Naive thymus-derived CD4-positive, alpha-beta T cell (primary cell): ENCODE measurements at places on chromosomes 11 and 22. TPM values are rescaled to one million over a fixed set of nuclear protein-coding genes. Genes with fewer than 3 reads are reported as not detected.

GRCh38 chr11:32722255-32722654 lies 72.2 kb downstream of the CCDC73 start:
- no peak overlapping the region for H3K4me3 ChIP-seq
- H3K4me1 ChIP-seq, result no peaks in the 10 kb centered on the region
- DNase-seq, result no peak
- H3K27ac ChIP-seq, result no peak overlapping the region
- no peaks in the 10 kb centered on the region for H3K27me3 ChIP-seq
- H3K36me3 ChIP-seq, result no peaks in the 10 kb centered on the region

The APOBEC3A gene
- not detected for total RNA-seq

The CRYBA4 gene
- total RNA-seq, result not detected

DNA sequence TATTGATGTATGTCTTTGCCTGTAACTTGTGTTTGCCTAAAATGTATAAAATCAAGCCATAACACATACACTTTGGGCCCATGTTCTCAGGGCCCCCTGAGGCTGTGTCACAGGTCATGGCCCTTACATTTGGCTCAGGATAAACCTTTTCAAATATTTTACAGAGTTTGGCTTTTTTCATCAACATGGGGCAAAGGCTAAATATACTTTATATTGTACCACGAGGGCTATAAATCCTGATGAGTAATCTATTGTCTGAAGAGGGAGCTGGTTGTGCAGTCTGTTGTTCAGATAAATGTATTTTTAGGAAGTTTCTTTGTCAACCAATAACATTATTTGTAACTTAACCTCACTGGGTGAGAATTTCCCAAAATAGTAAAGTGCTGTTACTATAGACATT lies 404.6 kb upstream of the DDI1 start:
- H3K36me3 ChIP-seq, result no peaks in the 10 kb centered on the region
- H3K4me3 ChIP-seq, result no peak overlapping the region
- DNase-seq, result no peak
- no peak overlapping the region for H3K27ac ChIP-seq
- no peaks in the 10 kb centered on the region for H3K4me1 ChIP-seq

DNA sequence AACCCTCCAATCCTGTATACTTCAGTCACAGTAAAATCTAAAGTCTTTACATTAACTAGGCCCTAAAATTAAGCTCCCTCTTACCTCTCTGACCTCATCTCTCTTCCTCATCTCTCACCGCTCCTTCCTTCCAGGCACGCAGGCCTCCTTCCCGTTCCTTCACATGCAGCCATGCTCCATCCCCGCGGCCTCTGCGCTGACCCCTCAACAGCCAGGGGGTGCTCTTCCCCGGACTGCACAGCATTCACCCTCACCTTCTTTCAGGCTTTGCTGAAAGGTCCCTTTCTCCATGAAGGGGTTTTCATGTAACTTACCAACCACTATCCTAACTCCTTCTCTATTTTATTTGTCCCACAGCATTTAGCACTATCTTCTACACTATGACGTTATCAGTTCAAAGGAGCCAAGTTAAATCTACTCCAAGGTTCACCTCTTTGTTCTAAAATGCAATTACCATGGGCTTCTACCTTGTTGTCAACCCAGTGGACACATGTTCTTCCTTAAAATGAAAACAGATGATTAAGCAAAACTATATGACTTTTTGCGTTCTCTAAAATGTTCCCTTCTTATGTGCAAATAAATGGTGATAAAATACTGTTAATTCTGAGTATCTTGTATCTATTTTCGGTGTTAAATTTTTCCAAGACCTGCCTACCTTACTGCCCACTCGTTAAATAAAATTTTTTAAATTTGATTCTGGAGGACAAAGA lies 57.8 kb upstream of the APOA1 start:
- H3K36me3 ChIP-seq, result peaks cover 39% of the 10 kb centered on the region
- H3K27me3 ChIP-seq, result no peaks in the 10 kb centered on the region
- no peak for DNase-seq
